ENCODE measurements at places on chromosomes 2 and 18.

DNA sequence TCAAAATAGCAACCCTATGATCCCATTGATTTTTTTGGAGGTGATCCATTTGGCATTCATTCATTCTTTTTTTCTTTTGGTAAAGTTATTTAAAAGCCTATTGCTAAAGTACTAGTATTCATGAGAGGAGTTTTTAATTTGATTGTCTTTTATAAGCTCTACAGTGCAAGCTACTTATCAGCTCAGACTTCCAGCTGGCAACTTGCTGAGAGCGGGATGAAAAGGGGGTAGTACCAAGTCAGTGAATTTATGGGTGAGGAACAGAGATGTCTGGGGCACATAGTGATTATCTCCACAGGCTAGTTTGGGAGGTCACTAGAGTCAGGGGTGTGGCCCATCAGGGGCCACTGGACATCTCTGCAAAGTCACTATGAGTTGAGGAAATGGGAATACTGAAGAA lies 202.4 kb downstream of the PIK3C3 start:
- no peak for DNase-seq

- no peak for DNase-seq
Observed at GRCh38 chr2:122236152-122236874, 480.9 kb downstream of the TSN start.

DNA sequence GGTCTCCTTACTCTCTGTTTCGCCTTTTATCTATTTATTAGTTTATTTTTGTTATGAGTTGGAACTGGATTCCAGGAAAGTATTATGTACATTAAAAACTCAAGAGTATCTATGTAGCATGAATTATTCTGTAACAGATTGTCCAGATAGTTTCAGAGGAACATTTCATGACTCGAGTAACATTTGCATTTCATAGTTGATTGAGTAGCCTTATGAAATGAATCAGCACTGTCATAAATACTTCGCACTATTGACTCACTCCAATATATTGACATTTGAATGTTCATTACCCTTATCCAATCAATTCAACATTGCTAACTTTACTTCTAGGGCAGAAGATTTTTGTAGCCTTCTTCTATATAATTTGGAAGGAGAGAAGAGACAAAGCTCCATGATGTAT lies 11.3 kb upstream of the VRK2 start:
- DNase-seq: no peak

GRCh38 chr18:25019086-25019860 lies 332.7 kb downstream of the ZNF521 start:
- DNase-seq: no peak

DNA sequence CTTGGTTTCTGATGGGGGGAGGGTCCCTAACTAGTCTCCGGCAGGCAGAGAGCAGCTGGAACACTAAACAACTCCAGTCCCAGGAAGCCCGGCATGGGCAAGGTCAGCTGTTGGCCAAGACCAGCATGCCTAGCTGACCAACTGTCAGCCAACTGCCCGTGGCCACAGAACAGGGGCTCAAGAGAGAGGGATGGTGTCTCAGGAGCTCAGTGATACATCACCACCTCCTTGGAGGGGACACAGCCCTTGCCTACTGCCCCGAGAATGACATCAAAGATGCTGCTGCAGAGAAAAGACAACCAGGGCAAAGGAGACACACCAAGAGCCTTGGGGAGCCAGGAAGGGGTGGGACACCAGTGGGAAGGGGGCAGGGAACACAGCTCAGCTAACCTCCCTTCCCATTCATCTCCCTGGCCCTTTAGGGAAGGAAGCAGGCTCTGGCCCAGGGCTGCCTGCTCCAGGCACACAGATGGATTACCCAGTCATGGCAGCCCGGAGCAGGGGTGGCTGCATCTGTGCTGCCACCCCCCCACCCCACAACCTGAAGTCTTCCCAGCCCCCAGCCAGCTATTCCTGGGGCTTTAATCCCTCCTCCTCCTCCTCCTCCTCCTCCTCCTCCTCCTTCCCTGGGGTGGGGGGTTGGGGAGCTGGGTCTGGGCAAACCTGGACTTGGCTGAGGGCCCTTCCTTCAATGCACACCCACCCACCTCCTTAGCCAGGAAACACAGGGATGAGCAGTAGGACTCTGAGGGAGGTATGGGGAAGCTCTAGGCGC lies 1.9 kb downstream of the BIN1 start:
- no peak for DNase-seq

GRCh38 chr2:69017080-69017479 lies 4.1 kb downstream of the ANTXR1 start:
- DNase-seq: no peak

DNA sequence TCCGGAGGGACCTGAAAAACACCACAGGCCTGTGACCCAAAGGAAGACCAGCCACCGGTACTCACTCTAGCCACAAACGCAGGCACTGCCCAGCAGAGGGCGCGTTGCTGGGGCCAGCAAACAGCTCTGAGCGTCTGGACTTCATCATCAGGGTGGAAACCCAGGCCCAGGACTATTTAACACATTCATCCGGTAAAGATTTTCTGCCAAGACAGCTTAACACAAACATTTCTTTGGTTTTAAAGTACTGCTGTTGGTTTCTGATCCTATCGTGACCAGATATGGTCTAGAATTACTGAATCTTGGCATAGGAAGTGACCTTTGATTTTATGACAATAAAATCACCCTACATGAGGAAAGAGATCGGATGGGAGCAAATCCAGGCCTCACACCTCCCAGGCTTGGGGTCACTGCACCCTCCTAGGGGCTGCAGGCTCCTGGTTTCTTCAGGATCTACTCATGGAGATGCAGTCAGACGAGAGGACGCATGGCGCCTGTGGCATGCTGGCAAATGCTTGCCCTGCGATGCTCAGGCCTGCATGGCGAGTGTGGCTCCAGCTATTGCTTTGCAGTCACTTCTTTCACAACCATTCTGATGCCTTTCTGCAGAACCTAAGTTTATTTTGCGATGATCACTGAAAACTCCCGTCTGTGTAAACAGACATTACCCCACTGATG lies 130.4 kb downstream of the COL4A4 start:
- no peak for DNase-seq

DNA sequence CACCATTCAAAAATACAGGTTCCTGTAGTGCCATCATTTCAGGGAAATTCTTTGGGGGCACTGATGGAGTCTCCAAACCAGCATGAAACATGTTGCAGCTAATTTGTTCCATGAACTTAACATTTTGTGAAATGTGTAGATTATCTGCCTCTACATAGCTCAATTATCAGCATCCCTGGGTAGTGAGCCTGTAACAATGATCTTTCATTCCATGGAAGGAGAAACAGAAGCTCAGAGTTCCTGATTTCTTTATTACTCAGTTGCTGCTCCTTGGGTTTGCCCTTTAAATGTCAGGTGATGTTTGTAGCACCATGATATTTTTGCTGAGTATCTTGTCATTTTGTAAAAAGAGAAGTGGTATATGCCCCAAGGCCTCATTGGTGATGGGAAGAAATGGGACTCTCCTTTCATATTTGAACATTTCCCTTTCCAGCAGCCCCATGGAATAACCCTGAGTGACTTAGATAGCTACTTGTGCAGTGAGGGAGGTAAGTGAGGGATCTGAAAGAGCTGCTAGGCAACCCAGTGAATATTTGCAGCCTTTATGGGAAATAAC lies 146.9 kb downstream of the CERS6 start:
- no peak for DNase-seq

- DNase-seq: no peak
Observed at GRCh38 chr2:34176693-34177092, 577.6 kb upstream of the FAM98A start.

GRCh38 chr2:222169346-222169745 lies 129.5 kb downstream of the PAX3 start:
- DNase-seq: no peak

- no peak for DNase-seq
Observed at GRCh38 chr2:121638333-121638732, 10.9 kb downstream of the CLASP1 start.

GRCh38 chr2:72395096-72395495 lies 247.4 kb upstream of the CYP26B1 start:
- no peak for DNase-seq

- DNase-seq: no peak
Observed at GRCh38 chr2:181378491-181378890, 78.7 kb upstream of the ITGA4 start.

GRCh38 chr18:27206411-27206810 lies 21.3 kb upstream of the CHST9 start:
- DNase-seq: no peak

DNA sequence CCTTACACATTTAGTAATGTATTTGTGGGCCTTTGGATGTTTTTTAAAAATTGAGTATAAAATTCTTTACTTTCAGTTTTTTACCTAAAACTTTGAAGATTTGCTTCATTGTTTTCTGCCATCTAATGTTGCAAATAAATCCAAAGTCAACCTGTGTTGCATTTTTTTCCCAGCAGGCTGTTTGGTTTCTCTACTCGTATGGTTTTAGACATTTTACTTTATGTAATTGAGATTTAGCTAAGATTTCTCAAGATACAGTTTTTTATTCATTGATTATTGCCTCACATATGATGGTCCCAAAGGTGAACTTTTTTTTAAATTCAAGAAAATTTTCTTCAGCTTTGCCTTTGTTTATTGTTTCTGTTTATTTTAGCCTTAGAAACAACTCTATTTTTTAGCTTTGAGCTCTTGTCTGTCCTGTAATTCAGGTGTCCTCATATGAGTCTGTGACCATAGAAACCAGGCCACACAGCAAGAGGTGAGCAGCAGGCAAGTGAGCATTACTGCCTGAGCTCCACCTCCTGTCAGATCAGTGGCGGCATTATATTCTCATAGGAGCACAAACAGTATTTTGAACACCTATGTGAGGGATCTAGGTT lies 53.4 kb upstream of the TBR1 start:
- DNase-seq: no peak

GRCh38 chr2:241302759-241303651 lies 12.5 kb downstream of the HDLBP start:
- DNase-seq: no peak

- DNase-seq: no peak
Observed at GRCh38 chr2:39381653-39382052, 55.4 kb downstream of the MAP4K3 start.

- DNase-seq: no peak
Observed at GRCh38 chr2:61898810-61899209, 6.7 kb upstream of the COMMD1 start.

Measured in memory B cell (primary cell).